ENCODE measurements at places on chromosomes 7 and 10.

DNA sequence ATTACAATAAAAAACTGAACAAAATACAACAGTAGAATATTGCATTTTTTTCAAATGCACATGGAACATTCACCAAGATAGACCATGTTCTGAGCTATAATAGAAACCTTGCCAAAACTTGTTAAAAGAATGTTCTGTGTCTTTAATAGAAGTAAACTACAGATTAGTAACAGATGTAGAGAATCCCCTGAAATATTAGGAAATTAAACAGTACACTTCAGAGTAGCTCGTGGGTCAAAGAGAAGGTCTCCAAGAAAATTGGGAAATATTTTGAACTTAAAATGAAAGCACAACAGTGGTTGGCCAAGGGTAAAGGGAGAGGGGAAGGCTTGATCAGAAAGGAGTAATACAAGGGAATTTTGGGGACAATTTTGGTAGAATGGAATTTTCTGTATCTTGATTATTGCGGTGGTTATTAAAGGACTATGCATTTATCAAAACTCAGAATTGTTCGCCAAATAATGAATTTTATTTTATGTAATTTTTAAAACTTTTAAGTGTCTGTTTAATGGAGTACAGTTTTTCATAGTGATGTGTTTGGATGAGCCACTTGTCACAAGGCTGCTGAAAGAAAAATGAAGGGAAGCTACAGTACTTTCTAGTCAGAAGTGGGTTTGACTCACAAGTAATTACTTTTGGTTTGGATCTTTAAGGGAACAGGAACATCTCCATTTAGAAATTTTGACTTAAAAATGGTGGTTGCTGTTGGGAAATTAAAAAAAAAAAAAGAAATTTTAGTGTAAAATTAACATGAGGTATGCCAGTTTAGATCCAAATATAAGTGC is 10.2 kb downstream of the PLEKHA8 start:
- DNase-seq, result no peak

DNA sequence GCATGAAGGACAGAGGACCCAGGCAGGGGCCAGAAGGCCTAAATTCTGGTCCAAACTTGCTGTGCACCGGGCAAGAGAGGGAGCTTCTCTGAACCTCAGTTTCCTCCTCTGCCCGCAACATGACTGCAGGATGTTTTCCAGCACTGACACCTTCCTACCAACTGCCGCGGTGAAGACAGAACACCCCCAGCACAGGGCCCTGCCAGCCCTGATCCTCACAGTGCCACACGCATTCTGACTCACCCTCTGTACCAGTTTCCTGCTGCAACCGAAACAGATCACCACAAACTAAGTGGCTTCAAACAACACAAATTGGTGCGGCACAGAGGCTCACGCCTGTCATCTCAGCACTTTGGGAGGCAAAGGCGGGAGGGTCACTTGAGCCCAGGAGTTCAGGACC is 18.1 kb downstream of the MAD1L1 start:
- no peak for DNase-seq

GRCh38 chr10:604716-605631 is 84.5 kb downstream of the DIP2C start:
- no peak for DNase-seq

DNA sequence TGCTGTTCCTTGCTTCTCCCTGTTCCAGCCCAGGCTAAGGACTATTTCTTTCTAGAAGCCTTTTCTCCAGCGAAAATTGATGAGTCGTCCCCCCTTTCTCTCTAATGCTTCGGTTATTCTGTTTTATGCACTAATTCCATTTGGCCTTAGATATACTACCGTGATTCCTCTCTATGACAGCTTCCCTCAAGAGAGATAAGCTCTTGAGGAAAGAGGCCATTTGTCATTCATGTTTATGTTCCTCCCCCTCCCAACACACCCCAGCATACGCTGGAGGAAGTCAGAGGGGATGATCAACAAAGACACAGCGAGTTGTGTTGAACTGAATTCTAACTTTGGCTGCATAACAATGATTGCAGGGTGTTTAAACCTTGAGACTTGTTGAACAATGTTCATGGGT is 198.8 kb downstream of the BMPER start:
- DNase-seq, result no peak

GRCh38 chr7:158957510-158957906 is 101.2 kb downstream of the DYNC2I1 start:
- DNase-seq, result no peak

- no peak for DNase-seq
Observed at GRCh38 chr7:11767148-11767547, 64.8 kb downstream of the THSD7A start.

All from stimulated activated CD8-positive, alpha-beta memory T cell treated with anti-CD3 and anti-CD28 coated beads, Interleukin-4, amount 100 ng/mL, for 4 hours (primary cell).